ENCODE measurements at places on chromosomes 3 and 15. TPM values are rescaled to one million over a fixed set of nuclear protein-coding genes. Genes with fewer than 3 reads are reported as not detected.

- DNase-seq, result no peak
These were observed 19.1 kb upstream of the XIRP1 start for GRCh38 chr3:39211332-39212130.

- no peak for DNase-seq
These were observed 393.6 kb upstream of the GOLIM4 start for GRCh38 chr3:168489301-168489700.

DNA sequence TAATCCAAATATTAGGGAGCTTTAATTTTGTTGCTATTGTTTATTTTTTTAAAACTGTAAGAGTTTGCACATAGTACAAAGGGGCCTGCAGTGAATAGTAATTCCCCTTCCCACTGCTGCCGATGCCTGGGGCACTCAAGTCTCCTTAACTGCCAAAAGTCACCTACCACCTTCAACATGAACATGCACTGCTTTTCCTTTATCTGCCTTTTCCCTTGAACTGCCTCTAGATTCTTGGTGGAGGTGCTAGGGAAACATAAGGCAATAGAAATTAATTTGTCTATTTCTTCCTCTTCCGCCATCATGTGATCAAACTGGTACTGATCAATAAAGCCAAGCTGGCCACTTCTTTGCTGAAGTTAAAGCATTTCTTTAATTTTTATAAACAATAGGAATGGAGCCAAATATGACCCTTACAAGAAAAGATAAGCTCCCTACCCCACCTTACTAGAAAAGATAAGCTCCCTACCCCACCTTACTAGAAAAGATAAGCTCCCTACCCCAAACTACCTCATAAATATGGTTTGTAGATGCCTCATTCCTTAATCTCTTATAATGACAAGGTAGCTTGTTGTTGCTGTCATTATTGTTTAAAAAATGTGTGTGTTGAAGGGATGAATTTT is 17.4 kb upstream of the ACAP2 start:
- no peak for DNase-seq

Gene PFKFB4
- 2.4 TPM for total RNA-seq

Gene CNTN3
- not detected for total RNA-seq

Gene LRRIQ4
- not detected for total RNA-seq

Measured in naive thymus-derived CD8-positive, alpha-beta T cell (primary cell).